ENCODE measurements at places on chromosomes 1 and 21. TPM values are rescaled to one million over a fixed set of nuclear protein-coding genes. Genes with fewer than 3 reads are reported as not detected.

TTF2 gene
- total RNA-seq: 37.1 TPM

GRCh38 chr1:179129702-179130473 is 48.0 kb downstream of the TOR3A start:
- peak overlapping the region; percentile 94 for H3K27ac ChIP-seq
- H3K27me3 ChIP-seq: no peaks in the 10 kb centered on the region
- peaks cover 2% of the 10 kb centered on the region for H3K36me3 ChIP-seq

TNFSF4 gene
- 3.8 TPM for total RNA-seq

- H3K4me1 ChIP-seq: no peaks in the 10 kb centered on the region
- no peak for DNase-seq
- H3K36me3 ChIP-seq: no peaks in the 10 kb centered on the region
- no peak overlapping the region for H3K27ac ChIP-seq
Measured at GRCh38 chr1:209155546-209155945, 428.0 kb upstream of the CAMK1G start.

DNA sequence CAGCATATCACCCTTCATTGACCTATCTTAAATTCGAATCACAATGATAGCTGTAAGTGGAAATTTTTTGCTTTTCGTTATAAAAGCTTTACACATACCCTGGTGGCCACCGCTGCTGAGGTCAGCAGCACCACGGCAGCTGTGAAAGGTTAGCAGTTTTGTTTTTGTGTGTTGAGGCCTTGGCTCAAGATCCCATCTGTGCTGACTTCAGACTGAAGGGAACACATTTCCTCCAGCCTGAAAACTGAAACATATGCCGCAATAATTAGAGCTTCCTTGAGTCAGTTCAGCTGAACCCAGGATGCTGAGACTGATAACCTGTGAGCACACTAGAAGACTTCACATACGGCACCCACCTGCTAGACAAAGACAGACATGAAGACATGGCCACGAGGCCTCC is 103.0 kb downstream of the SMYD3 start:
- no peaks in the 10 kb centered on the region for H3K27me3 ChIP-seq
- H3K4me1 ChIP-seq: no peaks in the 10 kb centered on the region
- no peak overlapping the region for H3K27ac ChIP-seq
- DNase-seq: no peak

All from T-cell (primary cell).